ENCODE measurements at places on chromosomes 4 and X.

- no peak for DNase-seq
Observed at GRCh38 chrX:23514082-23514481, 153.2 kb upstream of the PRDX4 start.

GRCh38 chr4:86927843-86928395, 6.9 kb upstream of the AFF1 start:
- DNase-seq: peak; percentile 91

- no peak for DNase-seq
Observed at GRCh38 chrX:15848576-15848975, 6.0 kb downstream of the AP1S2 start.

DNA sequence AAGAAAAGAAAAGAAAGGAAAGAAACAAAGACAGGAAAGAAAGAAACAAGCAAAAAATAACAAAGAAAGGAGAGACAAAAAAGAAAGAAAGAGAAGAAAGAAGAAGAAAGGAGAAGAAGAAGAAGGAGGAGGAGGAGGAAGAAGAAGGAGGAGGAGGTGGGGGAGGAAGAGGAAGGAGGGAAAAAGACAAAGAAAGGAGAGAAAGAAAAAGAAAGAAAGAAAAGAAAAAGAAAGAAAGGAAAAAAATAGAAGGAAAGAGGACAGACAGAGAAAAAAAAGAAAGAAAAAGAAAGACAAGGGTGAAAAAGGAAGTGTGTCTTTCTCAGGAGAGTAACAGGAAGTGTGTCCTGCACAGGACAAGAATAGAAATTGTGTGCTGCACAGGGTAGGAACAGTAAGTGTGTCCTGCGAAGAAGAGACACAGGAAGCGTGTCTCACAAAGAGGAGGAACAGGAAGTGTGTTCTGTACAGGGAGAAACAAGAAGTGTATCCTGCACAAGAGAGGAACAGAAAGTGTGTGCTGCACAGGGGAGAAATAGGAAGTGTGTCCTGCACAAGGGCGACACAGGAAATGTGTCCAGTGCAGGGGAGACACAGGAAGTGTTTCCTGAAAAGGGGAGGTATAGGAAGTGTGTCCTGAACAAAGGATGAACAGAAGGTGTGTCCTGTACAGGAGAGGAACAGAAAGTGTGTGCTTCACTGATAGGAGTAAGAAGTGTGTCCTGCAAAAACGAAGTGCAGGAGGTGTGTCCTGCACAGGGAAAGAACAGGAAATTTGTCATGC, 101.2 kb downstream of the ARSF start:
- DNase-seq: no peak

DNA sequence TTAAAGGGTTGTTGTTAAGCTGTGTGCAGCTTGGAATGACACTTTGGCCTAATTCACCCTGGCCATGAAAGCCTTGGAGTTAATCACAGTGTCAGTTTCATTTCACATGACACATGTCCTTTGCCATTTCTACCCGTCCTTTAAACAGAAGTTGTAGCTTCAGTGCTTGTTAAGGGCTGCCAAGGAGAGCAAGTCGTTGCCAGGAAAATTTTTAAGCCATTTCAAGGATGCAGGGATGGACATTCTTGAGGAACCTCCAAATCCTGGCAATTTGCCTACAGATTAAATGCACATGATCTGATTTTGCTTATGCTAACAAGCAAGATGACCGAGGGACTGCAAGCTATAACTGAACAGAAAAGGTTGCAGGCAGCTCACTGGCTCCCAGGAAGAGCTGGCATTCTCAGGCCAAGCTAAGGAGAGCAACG, 40.5 kb downstream of the SETD7 start:
- DNase-seq: no peak

DNA sequence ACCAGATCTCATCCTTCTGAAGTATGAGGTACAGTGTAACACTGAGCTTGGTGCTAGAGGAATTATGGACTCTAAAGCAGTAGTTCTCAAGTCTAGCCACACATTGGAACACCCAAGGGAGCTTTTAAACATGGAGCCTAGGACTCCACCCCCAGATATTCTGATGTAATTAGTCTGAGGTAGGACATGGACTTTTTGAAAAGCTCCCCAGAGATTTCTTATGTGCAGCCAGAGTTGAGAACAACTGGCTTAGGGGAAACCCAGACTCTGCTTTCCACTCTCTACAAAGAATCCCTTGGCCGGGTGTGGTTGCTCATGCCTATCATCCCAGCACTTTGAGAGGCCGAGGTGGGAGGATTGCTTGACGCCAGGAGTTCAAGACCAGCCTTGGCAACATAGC, 11.6 kb upstream of the GDPD2 start:
- DNase-seq: no peak

GRCh38 chr4:70718811-70719604, 2.8 kb upstream of the RUFY3 start:
- no peak for DNase-seq

- peak; percentile 92 for DNase-seq
Observed at GRCh38 chrX:107571296-107571998, 56.9 kb upstream of the PRPS1 start.

DNA sequence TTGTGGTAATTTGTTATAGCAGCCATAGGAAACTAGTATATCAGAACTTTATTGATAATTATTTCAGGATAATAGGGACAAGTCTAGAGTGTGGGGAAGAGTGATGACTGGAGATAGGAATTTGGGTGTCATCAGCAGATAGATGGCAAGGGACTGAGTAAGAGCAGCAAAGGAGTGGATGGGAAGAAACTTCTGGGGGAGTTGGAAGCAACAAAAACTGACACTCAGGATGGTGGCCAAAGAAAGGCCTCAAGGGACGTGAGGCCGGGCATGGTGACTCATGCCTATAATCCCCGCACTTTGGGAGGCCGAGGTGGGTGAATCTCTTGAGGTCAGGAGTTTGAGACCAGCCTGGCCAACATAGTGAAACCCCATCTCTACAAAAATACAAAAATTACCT, 9.1 kb upstream of the SLC25A5 start:
- peak; percentile 51 for DNase-seq

DNA sequence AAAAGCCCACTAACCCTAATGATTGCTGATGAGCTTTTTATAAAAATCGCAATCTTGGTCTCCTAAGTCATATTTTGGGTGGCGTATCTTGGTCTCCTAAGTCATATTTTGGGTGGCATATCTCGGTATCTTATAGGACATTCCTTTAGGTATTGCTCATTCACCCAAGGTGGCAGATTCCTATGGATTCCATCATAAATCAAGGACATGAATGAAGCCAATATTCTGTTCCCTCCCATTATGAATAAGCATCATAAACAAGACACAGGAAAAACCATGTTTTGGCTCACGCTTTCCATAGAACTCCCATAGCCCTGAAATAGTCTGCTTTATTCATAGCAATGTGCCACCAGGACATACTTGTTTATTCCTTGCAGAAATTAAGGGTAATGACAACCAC, 95.0 kb upstream of the CD99 start:
- DNase-seq: peak; percentile 46

GRCh38 chr4:96729641-96730040, 889.7 kb downstream of the PDHA2 start:
- DNase-seq: no peak

DNA sequence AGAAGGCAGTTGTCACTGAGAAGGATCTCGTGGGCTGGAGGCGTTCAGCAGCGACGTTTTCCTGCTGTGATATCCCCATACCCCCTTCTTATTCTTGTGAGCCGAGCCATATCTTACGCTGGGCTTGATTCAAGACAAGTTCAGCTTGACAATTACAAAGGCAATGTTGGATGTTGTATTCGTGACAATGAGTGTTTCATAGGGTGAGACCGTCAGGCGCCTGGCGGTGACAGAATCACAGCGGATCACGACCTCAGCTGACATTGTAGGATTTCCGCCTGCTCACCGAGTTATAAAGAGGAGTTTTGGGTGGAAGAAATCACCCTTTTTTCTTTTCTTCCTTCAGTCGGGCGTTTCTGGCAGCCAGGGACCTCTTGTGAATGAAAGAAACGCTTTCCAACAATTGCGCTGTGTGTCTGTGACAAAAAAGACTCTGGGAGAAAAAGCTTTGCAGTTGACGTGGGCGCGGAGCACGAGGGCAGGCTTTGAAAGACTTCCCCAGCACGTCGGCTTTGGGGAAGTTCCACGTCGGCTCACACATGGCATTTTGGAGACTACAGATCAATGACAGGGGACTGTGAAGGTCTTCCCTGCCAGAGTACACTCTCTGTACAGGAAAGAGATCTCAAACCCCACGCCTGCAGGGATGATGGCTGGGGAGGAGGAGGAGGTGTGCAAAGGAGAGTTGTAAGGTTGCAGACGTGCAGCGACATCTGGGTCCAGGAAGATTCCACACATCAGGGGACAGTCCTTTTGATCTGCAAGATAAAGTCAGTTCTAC, 135.4 kb downstream of the CRLF2 start:
- DNase-seq: no peak

DNA sequence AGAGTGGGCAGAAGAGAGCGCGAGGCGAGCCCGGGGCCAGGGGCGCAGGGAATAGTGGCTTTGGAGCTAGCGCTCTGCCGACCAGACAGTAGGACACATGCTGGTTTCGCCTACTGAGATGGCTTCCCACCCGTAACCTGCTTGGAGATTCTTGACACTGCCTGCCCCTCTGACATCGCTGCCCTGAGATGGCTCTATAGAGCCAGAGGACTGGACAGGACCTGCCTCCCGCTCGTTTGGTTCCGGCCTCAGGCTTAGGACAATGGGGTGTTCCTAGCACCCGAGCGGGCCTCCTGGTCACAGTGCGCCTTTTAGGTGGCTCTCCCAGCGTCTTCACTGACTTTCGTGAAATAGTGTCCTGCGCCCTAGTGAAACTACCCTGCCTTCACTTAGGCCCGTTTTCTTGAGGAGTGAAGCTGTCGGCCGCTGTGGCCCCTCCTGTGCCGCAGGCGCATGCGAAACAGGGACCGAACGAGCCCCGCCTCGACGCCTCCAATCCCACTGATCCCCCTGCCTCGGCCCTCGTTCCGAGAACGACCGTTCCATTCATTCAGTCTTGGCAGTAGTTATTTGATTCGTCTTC, 608 bp downstream of the TAF1 start:
- DNase-seq: peak; percentile 39

GRCh38 chrX:4656419-4656818, 943.0 kb upstream of the PRKX start:
- DNase-seq: no peak

GRCh38 chr4:174928575-174929253, 10.6 kb downstream of the ADAM29 start:
- DNase-seq: no peak

DNA sequence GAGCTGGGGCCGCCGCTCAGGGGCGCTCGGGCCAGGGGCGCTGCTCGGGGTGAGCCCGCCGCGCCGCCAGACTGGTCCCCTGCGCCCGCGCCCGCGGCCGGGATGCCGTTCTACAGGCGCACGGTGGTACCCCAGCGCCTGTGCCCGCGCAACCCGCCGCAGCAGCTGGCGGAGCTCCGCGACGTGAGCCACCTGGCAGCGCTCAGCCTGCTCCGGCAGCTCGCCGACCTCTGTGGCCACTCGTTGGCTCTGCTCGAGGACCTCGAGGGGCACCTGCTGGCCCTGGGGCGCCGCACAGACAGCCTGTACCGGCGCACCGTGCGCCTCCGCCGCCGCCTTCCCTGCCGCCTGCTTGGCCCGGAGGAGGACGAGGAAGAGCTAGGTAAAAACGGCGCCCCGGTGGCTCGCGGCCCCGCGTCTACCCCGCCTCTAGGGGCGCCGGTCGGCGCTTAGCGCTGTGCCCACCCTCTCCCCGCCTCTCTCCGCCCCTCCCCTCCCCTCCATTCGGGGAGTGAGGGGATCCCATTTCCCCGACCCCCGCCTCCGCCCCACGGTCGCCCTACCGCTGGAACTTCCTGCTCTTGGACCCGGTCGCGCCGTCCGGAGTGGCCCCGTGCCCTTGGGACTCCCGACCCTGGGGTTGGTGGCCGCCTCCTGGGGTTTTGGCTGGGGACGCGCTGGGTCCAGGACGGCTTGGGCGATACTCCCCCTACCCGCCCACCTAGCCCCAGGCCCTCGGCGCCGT, 513 bp downstream of the NHSL2 start:
- peak; percentile 13 for DNase-seq

GRCh38 chr4:26858947-26859401, 1.7 kb upstream of the STIM2 start:
- DNase-seq: peak; percentile 10

DNA sequence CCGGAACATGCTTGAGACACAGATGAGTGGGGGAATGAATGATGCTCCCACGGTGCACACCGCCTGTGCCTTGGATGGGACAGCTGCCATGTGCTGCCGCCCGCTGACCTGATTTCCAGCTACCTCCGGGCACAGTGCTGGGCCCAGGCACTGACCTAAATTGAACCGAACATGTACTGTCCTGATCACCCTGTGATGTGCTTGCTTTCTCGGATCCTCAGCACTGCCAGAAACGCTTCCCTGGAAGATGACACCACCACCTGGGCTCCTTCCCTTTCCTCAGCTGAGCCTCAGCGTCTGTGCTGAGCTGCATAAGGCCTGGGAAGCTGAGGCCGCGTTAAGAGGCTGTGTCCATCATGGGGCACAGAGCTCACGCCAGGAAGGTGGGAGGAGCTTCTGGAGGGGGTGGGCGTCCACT, 39.3 kb upstream of the MXD4 start:
- DNase-seq: no peak

DNA sequence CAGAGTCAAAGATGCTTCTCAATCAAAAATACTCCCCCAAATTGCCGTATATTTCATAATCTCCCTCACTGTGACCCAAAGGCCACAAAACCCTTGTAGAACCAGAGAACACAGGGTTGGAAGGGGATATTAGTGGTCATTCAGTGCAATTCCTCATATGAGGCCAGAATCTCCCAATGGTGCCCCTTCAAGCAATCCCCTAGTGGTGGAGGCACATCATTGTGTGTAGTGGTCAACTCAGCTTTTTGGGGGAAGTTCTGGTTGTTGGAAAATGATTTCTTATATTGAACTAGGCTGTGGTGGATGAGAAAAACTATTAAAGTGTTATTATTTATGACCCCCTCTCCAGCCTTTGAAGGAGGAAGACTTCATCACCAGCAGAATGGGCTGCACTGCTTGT, 17.6 kb upstream of the BOD1L1 start:
- peak; percentile 19 for DNase-seq

DNA sequence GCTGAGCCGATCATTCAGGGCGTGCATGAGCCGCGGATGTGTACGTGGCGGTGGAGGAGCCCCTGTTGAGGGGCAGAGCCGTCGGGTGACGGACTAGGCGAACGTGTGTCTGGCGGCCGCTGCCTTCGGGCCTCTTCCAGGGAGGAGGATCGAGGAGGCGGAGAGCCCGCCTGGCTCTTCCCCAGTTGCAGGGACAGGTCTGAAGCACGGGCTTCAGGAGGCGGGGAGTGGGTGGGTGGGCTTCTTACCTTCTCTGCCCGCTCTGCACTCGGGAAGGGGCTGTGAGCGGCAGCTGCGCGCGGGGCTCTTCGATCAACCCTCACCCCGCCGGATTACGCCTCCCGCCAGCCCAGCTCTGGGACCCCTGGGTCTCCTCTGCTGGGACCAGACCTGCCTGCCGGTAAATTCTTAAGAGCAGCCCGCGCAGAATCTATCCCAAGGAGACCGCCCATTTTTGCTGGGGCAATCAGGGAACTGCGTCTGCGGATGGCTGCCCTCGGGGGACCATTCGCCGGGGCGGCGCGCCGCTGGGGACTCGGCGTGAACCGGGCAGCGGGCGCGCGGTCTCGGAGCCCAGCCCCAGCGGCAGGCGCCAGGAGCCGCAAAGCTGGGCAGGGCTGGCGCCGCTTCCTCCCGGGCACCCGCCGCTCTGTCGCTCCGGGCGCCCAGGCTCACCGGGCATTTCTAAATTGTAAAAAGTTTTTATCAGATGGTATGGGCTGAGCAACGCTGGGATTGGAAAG, 4.9 kb downstream of the PLAC8 start:
- DNase-seq: peak; percentile 58
